Renal cortex interstitium (tissue), 15 donors: ENCODE measurements at places on chromosomes 16 and 17. TPM values are rescaled to one million over a fixed set of nuclear protein-coding genes. Genes with fewer than 3 reads are reported as not detected.

The CRYBA1 gene
- not detected for polyA plus RNA-seq

The FA2H gene
- polyA plus RNA-seq = 3.7 TPM

The CCL7 gene
- polyA plus RNA-seq = not detected

The KRT12 gene
- polyA plus RNA-seq = not detected

The KRTAP4-9 gene
- not detected for polyA plus RNA-seq
